ENCODE measurements at places on chromosomes 2 and 18. TPM values are rescaled to one million over a fixed set of nuclear protein-coding genes. Genes with fewer than 3 reads are reported as not detected.
A peak's percentile ranks its signal among the peaks of the same experiment; 100 is the strongest.

Gene PARD6G
- total RNA-seq = not detected

Gene ORC2
- 26.1 TPM for total RNA-seq

Gene HOXD8
- total RNA-seq = not detected

Gene PUS10
- total RNA-seq = 8.4 TPM

Gene OST4
- total RNA-seq = 207 TPM

- no peak for DNase-seq
These were observed 102.8 kb upstream of the UBXN4 start for GRCh38 chr2:135638825-135639224.

DNA sequence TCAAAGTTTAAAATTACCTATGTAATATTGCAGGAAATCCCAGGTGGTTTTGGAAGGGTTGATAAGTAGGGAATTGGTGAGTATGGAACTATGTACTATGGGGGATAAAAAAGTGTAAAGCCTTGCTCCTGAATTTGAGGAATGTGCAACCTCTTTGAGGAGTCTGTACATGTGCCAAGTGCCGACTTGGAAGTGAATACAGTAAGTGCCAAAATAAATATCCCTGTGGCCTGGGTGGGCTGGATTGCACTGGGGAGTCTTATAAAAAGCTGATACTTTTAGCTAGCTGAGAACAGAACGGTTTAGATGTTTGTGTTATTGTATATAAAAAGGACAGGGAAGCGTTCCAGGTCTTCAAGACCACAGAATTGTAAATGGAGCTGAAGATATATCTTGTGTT is 317.1 kb upstream of the LRRTM1 start:
- no peak for DNase-seq

- no peak for DNase-seq
These were observed 1.8 kb downstream of the SCN9A start for GRCh38 chr2:166373951-166374350.

GRCh38 chr2:112995346-112995920 is 9.8 kb upstream of the IL36A start:
- DNase-seq = peak; percentile 62

DNA sequence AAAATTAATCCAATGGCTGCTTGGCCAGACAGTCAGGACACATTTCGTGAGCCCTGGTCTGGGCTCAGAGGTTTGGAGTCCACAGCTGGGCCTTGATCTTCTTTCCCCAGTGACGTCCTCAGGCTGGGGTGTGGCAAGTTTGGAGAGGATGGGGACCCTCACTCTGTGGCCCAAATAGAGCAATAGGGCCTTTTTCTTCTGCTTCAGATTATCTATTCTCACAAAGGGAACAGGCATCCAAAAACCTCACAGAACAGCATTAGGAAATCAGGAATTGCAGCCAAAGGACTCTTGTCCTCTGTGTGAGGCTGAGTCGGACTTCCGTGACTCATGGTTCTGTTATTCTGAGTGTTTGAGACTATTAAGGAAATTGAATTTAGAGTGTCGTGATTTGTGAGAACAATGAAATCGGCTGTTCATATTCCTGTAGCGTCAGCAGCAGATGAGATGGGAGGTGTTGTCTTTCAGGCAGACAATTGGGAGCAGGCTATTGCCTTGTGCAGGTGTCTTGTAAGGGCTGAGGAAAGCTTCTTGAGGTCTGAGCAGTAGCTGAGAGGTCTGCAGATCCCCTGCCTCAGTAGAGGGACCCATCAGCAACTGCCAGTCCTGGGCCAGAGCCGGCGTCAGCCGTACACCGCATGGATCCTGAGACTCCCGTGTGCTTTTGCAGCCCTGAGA is 113.8 kb downstream of the SH3RF3 start:
- DNase-seq = peak; percentile 0

Measured in natural killer cell (primary cell).